IPS DF 6.9 (cell line): ENCODE measurements at places on chromosomes 5 and 9.

DNA sequence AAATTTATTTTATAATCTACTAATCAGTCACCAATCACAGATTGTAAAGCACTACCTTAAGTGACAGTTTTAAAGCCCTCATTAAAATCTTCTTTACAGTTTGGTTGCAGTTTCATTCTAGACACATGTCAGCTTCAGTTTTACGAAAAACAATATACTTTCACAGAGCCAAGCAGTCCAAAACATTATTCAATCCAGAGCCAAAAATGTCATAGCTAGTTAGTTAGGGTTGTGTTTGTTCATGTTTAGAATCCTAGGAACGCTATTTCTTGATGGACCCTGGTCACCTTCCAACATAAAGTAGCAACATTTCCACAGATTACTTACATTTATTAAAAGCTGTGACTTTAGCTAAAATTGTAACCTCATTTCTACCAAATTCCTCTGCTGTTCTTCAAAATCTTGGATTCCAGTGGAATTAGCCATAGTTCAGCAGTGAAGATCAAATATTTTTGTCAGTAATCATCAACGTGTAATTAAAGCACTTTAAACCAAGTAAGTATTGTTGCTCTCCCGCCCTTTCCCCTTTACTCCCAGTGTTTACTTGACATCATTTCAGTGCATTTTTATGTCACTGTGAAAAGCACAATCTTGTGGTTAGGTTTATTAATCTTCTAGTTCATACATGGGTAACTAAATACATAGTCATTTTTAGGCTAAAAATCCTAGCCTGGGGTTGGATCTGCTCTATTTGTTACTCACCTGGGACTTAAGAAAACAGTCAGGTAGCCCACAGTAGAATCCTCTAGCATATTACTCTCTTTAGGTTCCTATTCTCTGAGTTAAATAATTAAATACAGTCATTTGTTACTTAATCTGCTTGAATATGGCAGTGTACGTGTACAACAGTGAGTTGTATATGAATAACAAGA is 74.3 kb downstream of the NIPBL start:
- no peak for DNase-seq
- H3K36me3 ChIP-seq: no peaks in the 10 kb centered on the region
- H3K4me3 ChIP-seq: no peak overlapping the region
- H3K4me1 ChIP-seq: no peaks in the 10 kb centered on the region
- no peak overlapping the region for H3K27ac ChIP-seq
- no peaks in the 10 kb centered on the region for H3K27me3 ChIP-seq

- no peaks in the 10 kb centered on the region for H3K4me1 ChIP-seq
- DNase-seq: no peak
- no peaks in the 10 kb centered on the region for H3K36me3 ChIP-seq
These were observed 196.8 kb downstream of the PRDM9 start for GRCh38 chr5:23703940-23704855.

- H3K27ac ChIP-seq: no peak overlapping the region
- no peak overlapping the region for H3K4me3 ChIP-seq
- H3K4me1 ChIP-seq: no peaks in the 10 kb centered on the region
These were observed 273.7 kb upstream of the PIK3R1 start for GRCh38 chr5:67941614-67942401.

DNA sequence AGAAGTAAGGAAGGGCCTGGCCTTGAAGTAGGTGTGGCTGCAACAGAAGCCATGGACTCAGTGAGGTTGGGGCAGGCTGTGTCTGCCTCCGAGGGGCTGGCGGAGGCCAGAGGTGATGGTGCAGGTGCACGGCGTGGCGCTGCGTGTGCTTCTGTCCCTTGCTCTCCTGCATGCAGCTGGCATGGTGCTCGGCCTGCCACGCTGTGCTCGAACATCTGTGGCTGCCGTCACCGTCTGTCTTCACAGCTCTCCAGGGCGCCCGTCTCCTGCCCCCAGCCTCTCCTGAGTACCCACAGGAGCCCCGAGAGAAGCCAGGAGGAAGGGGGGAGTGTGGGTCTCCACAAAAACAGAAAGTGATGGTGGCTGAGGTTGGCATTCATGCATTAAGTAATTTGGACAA is 193.7 kb downstream of the CACNA1B start:
- no peaks in the 10 kb centered on the region for H3K27me3 ChIP-seq
- no peak overlapping the region for H3K4me3 ChIP-seq

DNA sequence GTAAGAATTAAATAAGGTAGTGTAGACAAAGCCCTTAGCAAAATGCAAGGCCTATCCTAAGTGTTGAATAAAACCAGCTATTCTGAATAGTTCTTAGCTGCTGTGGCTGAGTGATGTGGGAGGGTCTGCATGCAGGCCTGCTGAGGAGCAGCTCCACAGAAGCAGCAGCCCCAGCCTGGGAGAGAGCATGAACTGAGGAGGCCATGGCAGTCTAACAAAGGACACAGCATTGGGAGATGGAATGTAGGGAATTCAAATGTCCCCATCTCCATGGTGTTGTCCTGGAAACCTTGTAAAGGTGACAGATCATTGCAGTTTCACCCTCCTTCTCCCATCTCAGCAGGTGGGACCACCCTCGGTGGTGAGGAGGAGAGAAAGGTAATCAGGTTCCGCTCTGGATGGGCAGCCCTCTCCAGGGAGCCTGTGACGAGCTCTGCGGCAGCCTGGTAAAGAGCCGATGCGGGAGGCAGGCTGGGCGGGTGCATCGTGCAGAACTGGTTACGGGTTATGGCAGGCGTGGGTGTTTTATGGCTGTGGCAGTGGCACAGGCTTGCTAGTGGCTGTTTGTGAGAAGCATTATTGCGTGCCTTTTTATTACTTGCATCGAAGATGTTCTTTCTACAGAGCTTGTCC is 199.9 kb upstream of the GLRA1 start:
- no peak overlapping the region for H3K27ac ChIP-seq
- no peaks in the 10 kb centered on the region for H3K27me3 ChIP-seq
- H3K36me3 ChIP-seq: no peaks in the 10 kb centered on the region
- DNase-seq: no peak

DNA sequence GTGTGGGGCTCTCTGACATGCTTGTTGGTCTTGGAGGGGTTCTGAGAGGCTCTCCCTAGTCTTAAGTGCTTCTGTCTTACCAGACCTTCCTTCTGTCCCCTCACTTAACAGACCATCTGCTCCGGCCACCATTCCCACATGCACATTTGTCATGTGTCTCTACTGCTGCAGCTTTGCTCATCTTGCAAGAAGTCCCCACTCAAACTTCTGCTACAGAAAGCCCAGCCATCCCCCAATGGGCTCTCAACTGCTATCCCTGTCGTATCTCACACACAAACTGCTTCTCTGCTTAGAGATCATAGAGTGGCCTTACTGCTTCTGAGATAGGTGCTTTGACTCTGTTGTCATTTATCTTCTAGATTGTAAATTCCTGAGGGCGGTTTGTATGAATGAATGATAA is 69.4 kb downstream of the NUP214 start:
- no peaks in the 10 kb centered on the region for H3K27me3 ChIP-seq
- DNase-seq: no peak
- no peaks in the 10 kb centered on the region for H3K4me1 ChIP-seq
- H3K4me3 ChIP-seq: no peak overlapping the region
- no peak overlapping the region for H3K27ac ChIP-seq
- H3K36me3 ChIP-seq: peaks cover 17% of the 10 kb centered on the region; the same call in 1 of the 2 replicates

- no peaks in the 10 kb centered on the region for H3K36me3 ChIP-seq
- H3K27me3 ChIP-seq: no peaks in the 10 kb centered on the region
- no peak for DNase-seq
- H3K4me1 ChIP-seq: no peaks in the 10 kb centered on the region; the same call in 1 of the 2 replicates
- no peak overlapping the region for H3K27ac ChIP-seq
These were observed 56.5 kb upstream of the RAI14 start for GRCh38 chr5:34599471-34600117.

DNA sequence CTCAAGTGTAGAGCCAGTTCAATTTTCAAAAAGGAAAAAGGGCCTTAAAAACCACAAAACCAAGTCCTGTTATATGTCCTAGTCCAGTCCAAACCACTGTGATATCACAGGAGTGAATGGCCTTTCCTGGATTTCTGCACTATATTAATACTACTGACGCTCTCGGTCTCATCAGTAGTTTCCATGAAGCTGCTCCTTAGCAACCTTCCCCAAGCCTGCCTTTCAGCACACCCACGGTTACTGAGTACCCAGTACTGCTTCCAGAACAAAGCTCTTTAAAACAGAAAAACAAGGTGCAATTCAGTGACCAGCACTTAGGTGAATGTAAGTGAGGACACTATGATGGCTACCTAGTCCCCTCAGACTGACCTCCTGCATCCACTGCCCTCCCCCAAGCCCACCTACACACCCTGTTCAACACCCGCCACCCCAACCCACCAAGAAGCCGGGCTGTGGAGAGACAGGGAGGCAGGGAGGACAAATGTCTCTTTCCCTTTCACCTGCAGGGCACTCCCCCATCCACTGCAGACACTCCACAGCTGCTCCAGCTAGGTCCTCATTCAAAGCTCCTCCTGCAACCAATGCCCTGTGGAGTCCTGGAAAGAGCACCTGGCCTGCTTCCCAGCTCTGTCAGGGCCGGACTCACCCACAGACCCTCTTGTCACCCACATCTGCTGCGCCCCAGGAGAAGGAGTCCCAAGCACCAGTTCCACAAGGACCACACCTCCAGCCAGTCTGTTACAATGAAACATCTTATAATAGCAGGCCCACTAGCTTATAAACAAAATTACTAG is 25.9 kb downstream of the PSMB7 start:
- peaks cover 4% of the 10 kb centered on the region; the same call in 1 of the 2 replicates for H3K4me1 ChIP-seq
- no peak overlapping the region for H3K4me3 ChIP-seq
- H3K27me3 ChIP-seq: no peaks in the 10 kb centered on the region
- no peaks in the 10 kb centered on the region for H3K36me3 ChIP-seq
- DNase-seq: no peak
- H3K27ac ChIP-seq: no peak overlapping the region

- H3K27me3 ChIP-seq: no peaks in the 10 kb centered on the region
- H3K27ac ChIP-seq: no peak overlapping the region
- H3K4me3 ChIP-seq: peak overlapping the region; percentile 12; the same call in 1 of the 2 replicates
- peaks cover 1% of the 10 kb centered on the region; the same call in 1 of the 2 replicates for H3K36me3 ChIP-seq
- no peak for DNase-seq
These were observed 1.1 kb downstream of the GCNT4 start for GRCh38 chr5:75051217-75051751.

GRCh38 chr5:88502179-88503040 is 233.8 kb upstream of the TMEM161B start:
- H3K4me3 ChIP-seq: no peak overlapping the region
- no peak for DNase-seq
- H3K36me3 ChIP-seq: no peaks in the 10 kb centered on the region
- H3K4me1 ChIP-seq: no peaks in the 10 kb centered on the region
- no peak overlapping the region for H3K27ac ChIP-seq

DNA sequence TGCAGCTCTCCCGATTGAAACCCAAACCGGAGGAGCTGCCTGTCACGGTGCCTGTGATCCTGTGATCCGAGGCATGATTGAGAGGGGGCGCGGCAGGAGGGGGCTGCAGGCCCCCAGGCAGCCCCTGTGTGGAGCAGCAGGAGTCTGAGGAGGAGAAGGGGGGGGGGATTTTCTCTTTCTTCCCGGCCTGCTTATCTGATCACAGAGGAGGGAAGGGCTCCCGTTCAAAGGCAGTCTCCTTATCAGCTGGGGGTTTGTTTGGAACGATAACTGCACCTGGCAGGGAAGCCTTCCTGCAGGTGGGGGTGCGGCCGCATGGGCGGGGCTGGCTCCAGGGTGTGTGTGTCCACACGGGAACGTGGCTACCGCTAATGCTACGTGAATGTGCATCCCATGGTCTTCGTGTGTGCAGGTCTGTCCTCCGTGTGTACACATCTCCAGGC is 38.4 kb downstream of the LMX1B start:
- H3K36me3 ChIP-seq: no peaks in the 10 kb centered on the region
- H3K27ac ChIP-seq: no peak overlapping the region
- no peaks in the 10 kb centered on the region for H3K27me3 ChIP-seq
- H3K4me3 ChIP-seq: no peak overlapping the region
- peaks cover 5% of the 10 kb centered on the region; the same call in 1 of the 2 replicates for H3K4me1 ChIP-seq

- no peaks in the 10 kb centered on the region for H3K27me3 ChIP-seq
- no peak overlapping the region for H3K4me3 ChIP-seq
- no peak for DNase-seq
- H3K27ac ChIP-seq: no peak overlapping the region
- H3K4me1 ChIP-seq: no peaks in the 10 kb centered on the region
These were observed 835 bp upstream of the DND1 start for GRCh38 chr5:140674211-140674610.

- H3K27me3 ChIP-seq: no peaks in the 10 kb centered on the region
- no peak overlapping the region for H3K27ac ChIP-seq
- H3K4me3 ChIP-seq: no peak overlapping the region
- H3K36me3 ChIP-seq: peaks cover 5% of the 10 kb centered on the region
- no peak for DNase-seq
These were observed 13.2 kb downstream of the MACIR start for GRCh38 chr5:103271570-103272289.

- H3K4me3 ChIP-seq: no peak overlapping the region
- DNase-seq: no peak
- no peak overlapping the region for H3K27ac ChIP-seq
- H3K4me1 ChIP-seq: no peaks in the 10 kb centered on the region
- no peaks in the 10 kb centered on the region; the same call in 1 of the 2 replicates for H3K36me3 ChIP-seq
- no peaks in the 10 kb centered on the region for H3K27me3 ChIP-seq
These were observed 100.4 kb downstream of the GLDC start for GRCh38 chr9:6545017-6545691.

- no peaks in the 10 kb centered on the region for H3K27me3 ChIP-seq
- no peaks in the 10 kb centered on the region for H3K4me1 ChIP-seq
- H3K27ac ChIP-seq: no peak overlapping the region
- no peak overlapping the region for H3K4me3 ChIP-seq
These were observed 108.5 kb downstream of the NFIB start for GRCh38 chr9:14205463-14205862.

DNA sequence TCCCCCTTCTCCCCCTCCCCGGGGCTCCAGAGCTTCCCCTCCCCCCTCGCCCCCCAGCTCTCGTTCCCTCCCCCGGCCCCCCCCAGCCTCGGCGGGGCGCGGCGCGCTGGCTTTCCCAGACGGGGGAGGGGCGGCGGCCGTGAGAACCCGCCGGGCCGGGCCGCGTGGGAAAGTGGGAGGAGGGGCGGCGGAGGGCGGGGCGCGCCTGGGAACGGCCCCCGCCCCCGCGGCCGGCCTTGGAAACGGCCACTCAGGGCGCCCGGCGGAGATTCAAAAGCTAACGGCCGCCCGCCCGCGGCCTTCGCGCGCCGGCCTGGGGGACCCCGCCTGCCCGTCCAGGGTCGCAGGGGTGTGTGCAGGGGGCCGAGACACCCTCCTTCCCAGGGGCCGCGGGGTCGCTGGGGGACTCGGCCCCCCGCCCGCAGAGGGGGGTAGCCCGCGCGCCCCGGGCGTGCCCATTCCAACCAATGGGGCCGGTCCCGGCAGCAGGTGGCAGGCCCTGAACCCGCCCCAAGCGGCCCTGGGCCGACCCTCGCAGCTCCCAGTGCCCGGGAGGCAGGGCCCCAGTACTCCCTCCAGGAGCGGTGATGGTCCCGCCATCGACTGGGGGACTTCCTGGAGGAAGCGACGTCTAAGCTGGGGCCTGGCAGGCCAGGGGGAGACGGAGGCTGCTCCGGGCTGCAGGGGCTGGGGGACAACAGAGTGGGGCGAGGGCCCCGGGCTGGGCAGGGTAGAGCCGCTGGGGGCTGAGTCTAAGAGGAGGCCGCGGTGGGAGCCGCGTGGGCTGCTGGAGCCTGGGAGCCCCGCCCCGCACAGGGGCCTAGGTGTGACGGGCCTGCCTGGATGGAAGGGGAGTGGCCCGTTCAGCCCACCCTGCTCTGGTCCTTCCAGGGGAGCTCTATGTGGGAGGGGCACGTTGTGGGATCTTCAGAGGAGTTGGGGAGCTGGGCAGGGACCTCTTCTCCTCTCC is 14.2 kb upstream of the NRARP start:
- H3K36me3 ChIP-seq: no peaks in the 10 kb centered on the region; the same call in 1 of the 2 replicates
- no peak for DNase-seq
- H3K27me3 ChIP-seq: no peaks in the 10 kb centered on the region
- no peak overlapping the region for H3K27ac ChIP-seq
- H3K4me3 ChIP-seq: peak overlapping the region; percentile 19; the same call in 1 of the 2 replicates
- peaks cover 13% of the 10 kb centered on the region for H3K4me1 ChIP-seq
